Common myeloid progenitor, CD34-positive (primary cell): ENCODE measurements at places on chromosomes 12 and 14.

GRCh38 chr12:113891167-113891692 lies 74.9 kb downstream of the RBM19 start:
- no peak for DNase-seq

- DNase-seq: no peak
Observed at GRCh38 chr12:95548056-95548538, 3.2 kb downstream of the USP44 start.

- DNase-seq: no peak
Observed at GRCh38 chr14:96940009-96940408, 142.8 kb downstream of the VRK1 start.

GRCh38 chr14:23903442-23903841 lies 50.1 kb upstream of the DHRS4 start:
- DNase-seq: no peak

DNA sequence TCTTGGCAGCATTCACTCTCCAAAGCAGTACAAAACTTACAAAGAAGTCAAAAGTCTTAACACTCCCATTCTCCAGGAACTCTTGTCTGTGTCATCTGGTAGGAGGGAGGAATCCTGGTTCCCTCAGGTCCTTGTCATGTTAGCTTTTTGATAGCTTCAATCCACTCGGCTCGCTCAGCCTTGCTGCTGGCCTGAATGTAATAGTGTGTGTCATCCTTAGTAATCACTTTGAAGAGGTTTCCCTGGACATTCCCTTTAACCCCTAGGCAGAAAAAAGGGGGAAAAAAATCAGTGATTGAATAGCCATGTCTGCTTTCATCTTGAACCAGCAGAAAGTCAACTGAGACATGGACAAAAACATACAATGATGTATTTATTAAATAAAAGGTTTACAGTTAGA lies 24.8 kb downstream of the PLEK2 start:
- no peak for DNase-seq

DNA sequence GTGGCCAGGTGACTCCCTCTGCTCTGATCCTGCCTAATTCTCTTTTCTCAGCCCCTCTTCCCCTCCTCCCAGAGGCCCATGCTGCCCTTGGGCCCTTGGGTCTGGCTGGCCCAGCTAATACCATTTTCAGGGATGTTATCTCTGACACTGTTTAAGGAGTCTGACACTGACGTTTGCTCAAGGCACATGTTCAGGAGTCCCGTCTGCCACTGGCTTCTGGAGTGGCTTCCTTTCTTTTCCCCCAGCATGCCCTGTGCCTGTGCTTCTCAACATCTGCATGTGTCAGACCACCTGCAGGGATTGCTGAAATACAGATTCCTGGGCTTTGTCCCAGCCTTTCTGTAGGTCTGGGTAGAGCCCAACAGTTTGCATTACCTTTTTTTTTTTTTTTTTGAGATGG lies 128.9 kb downstream of the BCL11B start:
- DNase-seq: no peak

DNA sequence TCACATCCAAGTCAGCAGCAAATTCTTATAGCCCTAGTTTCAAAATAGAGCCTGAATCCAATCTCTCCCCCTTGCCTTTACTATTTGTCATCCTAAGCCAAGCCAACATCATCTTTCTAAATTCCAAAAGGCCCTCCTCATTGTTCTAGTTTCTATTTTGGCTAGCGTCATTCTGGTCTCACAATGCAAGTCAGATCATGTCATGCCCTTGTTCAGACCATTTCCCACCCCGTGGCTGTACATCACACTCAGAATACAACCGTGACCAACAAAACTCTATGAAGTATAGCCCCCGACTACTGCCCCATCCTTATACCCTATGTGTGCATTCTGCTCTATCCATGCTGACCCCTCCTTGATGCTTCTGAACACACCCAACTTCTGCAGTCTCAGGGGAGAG lies 12.3 kb upstream of the GNG2 start:
- DNase-seq: no peak

DNA sequence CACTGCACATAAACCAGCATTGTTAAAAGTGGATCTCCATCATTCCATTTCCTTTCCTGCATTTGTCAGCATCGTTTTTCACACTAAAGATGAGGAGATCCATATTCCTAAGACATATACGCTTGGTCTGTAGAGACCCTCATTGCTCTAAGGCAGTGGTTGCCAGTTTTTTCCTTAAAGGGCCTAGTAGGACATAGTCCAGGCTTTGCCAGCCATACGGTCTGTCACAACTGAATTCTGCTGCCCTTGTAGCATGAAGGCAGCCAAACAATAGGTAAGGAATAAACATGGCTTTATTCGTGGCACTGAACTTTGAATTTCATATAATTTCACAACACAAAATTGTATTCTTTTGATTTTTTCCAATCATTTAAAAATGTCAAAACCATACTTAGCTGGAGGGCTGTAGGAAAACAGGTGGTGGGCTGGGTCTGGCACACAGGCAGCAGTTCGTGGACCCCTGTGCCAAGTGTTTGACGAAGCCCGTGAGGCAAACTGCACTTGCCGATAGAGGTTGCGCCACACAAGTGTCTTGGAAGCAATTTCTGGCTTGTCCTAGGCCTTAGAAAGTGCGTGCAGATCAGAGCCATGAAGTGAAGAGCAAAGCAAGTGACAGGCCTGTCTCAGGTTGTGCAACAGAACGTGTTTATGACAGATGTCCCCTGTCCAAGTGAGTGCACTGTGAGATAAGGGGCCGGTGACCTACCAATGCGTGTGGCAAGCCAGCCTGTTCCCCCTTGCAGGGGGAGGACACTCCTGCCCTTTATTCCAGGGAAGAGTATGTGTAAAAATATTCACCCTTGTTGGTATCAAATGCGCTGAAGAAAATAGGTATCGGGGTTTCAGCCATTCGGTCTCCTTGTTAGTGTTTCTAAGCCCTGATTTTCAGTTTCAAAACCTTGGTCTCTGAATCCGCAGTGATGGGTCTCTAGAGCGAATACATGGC lies 916 bp upstream of the CHPT1 start:
- peak; percentile 75 for DNase-seq

- DNase-seq: no peak
Observed at GRCh38 chr14:102501751-102502315, 7.7 kb downstream of the ANKRD9 start.

DNA sequence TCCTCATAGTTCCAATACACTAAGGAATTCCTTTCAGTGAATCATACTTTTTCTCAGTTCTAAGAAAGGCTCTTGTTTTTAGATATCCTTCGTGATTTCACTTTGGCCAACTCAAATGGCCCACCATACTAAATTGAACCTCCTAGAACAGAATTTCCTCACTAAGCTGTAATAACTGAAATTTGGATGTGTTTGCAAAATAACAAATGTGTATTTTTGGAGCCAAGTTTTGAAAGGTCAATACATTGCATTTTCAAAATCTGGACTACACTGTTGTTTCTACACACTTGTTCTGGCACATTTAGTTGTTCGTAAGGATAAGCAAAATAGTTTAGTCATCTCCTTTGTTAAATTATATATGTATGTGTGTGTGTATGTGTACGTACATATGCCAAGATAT lies 439.0 kb upstream of the STXBP6 start:
- no peak for DNase-seq

- no peak for DNase-seq
Observed at GRCh38 chr14:68948686-68949600, 30.2 kb downstream of the ACTN1 start.

- DNase-seq: no peak
Observed at GRCh38 chr12:108630481-108631207, 3.0 kb downstream of the SELPLG start.

DNA sequence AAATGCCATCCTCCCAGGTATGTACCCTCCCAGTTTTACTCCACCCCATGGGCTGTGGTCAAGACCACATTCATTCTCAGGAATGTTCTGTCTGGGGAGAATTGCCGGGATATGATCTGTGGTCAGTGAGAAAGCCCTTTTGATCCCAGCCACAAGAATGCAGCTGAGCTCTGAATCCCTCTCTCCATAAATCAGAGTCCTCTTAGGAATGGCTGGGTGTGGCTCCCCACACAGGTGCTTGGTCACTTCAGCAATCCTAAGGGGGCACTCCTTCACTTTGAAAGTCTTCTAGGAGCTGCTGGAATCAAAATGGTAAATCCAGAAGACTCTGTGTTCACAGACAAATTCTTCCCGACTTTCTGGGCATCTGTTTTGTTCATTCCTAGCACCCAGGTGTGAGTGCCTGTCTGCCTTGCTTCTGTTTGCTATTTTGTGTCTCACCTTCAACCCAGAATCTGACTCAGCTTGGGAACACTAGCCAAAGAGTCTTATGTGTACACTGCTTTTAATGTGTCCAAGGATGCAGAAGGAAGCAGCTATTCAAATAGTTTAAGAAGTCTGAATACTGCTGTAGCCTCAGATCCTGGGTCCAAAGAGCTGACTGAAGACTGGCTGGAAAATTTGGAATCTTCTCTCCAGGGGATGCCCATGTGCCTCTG lies 144.6 kb upstream of the CDKN3 start:
- no peak for DNase-seq

DNA sequence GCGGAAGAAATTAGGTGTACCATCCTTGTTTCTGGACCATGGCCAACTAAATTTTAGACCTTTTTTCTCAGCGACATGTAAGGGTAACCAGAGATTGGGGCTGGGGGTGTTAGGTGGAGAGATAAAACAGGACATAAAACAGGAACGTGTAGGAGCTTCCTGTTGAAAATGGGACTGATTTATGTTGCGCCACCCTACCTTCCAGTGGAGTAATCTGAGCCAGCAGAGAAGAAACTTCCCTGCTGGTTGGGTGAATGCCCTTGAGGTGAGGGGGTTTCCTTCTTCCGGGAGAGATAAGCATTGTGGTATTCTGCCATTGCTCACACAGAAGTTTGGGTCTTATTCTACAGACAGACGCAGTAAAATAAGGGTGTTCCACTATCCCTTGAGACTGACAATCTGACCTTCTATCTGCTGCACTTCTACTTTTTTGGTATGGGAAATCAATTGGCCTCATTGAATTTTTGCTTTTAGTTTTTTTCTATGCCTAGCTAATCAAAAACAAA lies 417.6 kb downstream of the PCNX1 start:
- DNase-seq: peak; percentile 90

DNA sequence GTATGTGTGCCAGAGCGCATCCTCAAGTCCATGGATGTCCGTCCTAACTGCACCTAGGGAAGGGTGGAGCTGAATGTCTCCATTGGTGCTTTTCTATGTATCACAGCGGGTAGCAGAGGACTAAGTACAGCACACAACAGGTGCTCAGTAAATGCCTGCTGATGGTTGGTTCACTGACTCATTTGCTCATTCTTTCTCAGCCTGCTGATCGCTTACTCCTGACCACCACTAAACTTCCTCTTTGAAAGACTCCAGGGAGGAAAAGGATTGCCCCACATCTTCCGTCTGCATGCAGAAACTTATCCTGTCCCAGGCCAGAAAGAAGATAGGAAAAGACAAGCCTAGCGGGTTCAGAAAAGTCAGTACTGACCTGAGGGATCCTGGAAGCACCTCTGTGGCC lies 66.3 kb downstream of the B4GALNT3 start:
- peak; percentile 31 for DNase-seq
